ENCODE measurements at places on chromosomes 2 and 18. TPM values are rescaled to one million over a fixed set of nuclear protein-coding genes. Genes with fewer than 3 reads are reported as not detected.

Gene NLRC4
- total RNA-seq: 0.11 TPM

- H3K36me3 ChIP-seq: no peaks in the 10 kb centered on the region
- DNase-seq: no peak
- H3K4me1 ChIP-seq: no peaks in the 10 kb centered on the region
- no peaks in the 10 kb centered on the region for H3K27me3 ChIP-seq
- H3K4me3 ChIP-seq: no peak overlapping the region
- H3K27ac ChIP-seq: no peak overlapping the region
Observed at GRCh38 chr18:60196836-60197606, 175.6 kb downstream of the MC4R start.

DNA sequence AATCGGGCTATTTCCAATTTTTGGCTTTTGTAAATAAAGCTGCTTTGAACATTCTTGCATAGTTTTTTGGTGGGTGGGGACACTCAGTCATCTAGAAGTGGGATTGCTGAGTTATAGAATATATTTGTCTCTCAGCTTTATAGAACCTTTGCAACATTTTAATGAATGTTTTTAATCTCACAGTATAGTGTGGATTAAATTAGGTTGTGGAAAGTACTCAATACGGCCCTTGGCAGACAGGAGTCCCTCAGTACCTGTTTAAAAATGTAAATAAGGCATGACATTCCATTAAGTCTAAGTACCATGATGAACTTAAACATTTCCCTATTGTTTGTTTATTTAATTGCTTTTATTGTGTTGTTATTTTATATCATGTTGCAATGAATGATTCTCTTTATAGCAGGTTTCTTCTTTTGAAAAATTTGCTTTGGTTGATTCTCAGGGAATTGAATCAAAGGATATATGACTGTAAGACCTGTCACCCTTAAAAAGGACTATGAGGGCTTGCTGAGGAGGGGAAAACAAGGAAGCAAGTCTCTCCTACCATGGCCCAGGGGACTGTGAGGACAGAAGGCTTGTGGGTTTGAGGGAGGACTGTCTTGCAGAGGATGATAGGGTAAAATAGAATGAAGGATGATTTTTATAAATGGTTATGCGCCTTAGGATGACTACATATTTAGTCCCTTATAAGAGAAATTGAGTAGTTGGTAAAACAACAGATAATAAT is 165.1 kb downstream of the RPIA start:
- H3K4me1 ChIP-seq: no peaks in the 10 kb centered on the region
- H3K27me3 ChIP-seq: no peaks in the 10 kb centered on the region
- no peaks in the 10 kb centered on the region for H3K36me3 ChIP-seq
- no peak overlapping the region for H3K4me3 ChIP-seq

Gene FHOD3
- not detected for total RNA-seq

DNA sequence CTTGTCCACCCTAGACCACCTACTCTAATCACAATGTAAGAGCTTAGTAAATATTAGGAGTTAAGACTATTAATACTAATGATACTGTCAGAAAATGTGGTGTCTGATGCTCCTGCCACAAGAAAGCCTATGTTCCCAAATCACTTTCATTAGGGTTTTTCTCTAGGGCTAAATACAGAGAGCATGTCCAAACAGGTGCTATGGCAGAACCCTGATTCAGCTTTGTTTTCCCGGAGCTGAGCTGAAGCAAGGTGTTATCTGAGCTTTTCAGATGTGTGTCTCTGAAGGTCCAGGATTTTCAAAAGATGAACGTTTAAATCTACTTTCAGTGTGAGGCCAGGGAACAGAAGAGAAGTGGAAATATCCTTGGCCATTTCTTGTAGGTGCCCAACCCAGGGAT is 40.6 kb downstream of the CPO start:
- H3K4me3 ChIP-seq: no peak overlapping the region
- H3K4me1 ChIP-seq: no peaks in the 10 kb centered on the region

Gene IAH1
- total RNA-seq: 58.1 TPM

DNA sequence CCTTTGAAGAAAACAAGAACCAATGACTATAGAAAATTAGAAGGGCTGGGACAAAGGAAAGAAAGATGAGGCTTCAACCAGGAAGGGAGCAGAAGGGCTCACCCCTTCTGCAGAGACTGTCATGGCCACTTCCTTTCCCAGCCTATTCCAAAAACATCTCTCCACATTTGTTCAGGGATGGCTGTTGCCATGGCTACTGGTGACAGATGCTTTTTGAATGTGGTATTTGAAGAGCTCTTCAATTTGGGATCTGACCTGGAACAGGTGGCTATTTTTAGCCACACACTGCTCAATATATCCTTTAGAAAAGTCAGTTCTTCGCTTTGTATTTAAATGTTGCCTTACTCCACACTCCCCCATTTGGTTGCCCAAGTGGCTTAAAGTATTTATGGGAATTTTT is 64.1 kb upstream of the LCLAT1 start:
- no peaks in the 10 kb centered on the region for H3K27me3 ChIP-seq
- H3K4me1 ChIP-seq: no peaks in the 10 kb centered on the region
- no peak for DNase-seq
- H3K27ac ChIP-seq: no peak overlapping the region
- H3K36me3 ChIP-seq: no peaks in the 10 kb centered on the region

- H3K4me1 ChIP-seq: no peaks in the 10 kb centered on the region
- H3K27me3 ChIP-seq: no peaks in the 10 kb centered on the region
- no peaks in the 10 kb centered on the region for H3K36me3 ChIP-seq
Observed at GRCh38 chr2:86398500-86399474, 42.4 kb upstream of the KDM3A start.

Gene TUBB8B
- not detected for total RNA-seq

DNA sequence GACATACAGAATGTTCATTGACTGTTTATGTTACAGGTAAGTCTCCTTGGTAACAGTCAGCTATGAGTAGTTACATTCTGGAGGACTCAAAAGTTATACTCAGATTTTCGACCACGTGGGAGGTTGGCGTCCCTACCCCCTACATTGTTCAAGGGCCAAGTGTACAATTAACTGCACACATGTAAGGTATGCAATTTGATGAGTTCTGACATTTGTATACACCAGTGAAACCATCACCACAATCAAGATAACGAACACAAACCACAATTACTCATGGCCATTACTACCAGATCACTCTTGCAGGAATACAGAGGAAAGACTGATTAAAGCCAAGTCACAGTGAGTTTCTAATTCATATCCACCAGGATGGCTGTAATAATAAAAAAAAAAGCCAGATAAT is 39.6 kb upstream of the LDLRAD4 start:
- H3K4me3 ChIP-seq: no peak overlapping the region
- DNase-seq: no peak
- H3K27me3 ChIP-seq: no peaks in the 10 kb centered on the region

DNA sequence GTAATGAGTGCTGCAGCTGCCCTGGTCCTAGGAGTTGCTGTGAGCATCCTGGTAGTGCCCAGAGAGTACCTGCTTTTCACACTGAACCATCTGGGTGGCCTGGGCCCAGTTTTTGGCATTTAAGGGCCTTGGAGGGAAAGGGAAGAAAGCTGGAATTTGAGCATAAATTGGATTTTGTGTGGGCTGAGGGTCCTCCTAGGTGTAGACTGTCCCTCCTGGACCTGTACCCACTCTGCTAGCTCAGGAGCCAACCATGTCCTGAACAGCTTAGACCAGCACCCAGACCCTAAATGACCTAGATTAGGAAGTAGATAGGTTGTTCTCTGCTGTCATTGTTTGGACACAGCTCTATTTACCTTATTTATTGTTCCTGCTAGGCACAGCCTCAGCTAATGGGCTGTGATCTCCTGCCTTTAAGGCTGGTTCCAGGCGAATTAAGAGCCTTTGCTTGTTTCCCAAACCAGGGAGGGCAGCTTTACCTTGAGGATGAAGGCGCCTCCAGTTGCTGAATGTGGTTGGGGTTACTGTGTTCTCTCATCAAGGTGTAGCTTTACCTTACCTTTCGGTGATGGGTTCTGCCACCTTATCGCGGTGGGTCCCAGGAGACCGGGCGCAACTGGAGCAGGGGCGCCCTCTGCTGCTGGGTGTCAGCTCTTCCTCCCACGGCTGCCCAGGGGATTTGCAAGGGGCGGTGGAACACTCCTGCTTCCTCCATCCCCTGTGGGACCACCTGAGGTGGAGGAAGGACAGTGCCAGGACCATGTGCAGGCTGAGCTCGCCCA is 34.4 kb downstream of the ITGA6 start:
- peak overlapping the region; percentile 50 for H3K27ac ChIP-seq
- no peaks in the 10 kb centered on the region for H3K36me3 ChIP-seq
- peak; percentile 73 for DNase-seq

DNA sequence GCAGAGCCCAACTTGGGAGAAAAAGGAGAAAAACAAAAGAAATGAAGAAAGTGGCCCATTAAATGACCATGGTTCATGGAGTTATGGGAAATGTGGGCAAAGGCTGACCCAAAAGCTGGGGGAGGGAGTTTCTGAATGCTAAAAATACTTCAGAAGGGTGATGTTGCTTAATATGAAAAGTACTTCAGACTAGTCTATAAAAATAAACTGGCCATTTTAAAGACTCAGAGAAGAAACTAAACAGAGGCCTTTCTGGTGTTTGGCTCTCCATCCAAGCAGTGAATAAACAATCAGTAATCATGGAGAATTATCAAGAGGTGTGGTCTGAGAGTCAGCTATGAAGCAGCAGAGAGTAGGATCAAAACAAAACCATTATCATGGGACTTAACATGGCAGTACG is 160.8 kb upstream of the MAPRE2 start:
- no peaks in the 10 kb centered on the region for H3K4me1 ChIP-seq
- H3K4me3 ChIP-seq: no peak overlapping the region
- no peaks in the 10 kb centered on the region for H3K36me3 ChIP-seq
- H3K27me3 ChIP-seq: no peaks in the 10 kb centered on the region
- no peak overlapping the region for H3K27ac ChIP-seq
- DNase-seq: no peak

Gene CPS1
- total RNA-seq: 0.44 TPM

DNA sequence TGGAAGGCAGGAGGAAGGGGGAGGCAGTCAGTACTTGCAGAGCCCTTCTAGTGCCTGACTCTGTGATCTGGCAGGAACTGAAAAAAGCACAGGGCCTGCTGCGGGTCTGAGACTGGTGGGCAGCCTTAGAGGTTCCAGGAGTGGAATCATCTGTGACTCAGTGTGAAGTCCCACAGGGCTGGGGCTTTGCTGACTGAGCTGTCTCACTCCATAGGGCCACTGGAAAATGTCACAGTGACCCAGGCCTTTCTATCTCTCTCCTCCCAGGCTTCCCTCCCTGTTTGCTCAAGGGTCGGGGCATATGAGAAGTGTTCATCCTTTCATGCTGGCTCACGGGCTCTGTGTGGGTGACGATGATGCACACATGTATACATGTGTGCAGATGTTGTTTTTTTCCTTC is 47.1 kb upstream of the ZFP36L2 start:
- no peak for DNase-seq
- H3K36me3 ChIP-seq: no peaks in the 10 kb centered on the region
- no peaks in the 10 kb centered on the region for H3K4me1 ChIP-seq
- no peaks in the 10 kb centered on the region for H3K27me3 ChIP-seq
- no peak overlapping the region for H3K4me3 ChIP-seq

Gene AQP12B
- not detected for total RNA-seq

- no peaks in the 10 kb centered on the region for H3K36me3 ChIP-seq
- no peak for DNase-seq
- no peaks in the 10 kb centered on the region for H3K4me1 ChIP-seq
- no peaks in the 10 kb centered on the region for H3K27me3 ChIP-seq
- no peak overlapping the region for H3K4me3 ChIP-seq
Observed at GRCh38 chr2:121197369-121198091, 87.5 kb downstream of the TFCP2L1 start.

GRCh38 chr2:103155308-103155707 is 393.5 kb downstream of the TMEM182 start:
- H3K27ac ChIP-seq: no peak overlapping the region
- no peaks in the 10 kb centered on the region for H3K36me3 ChIP-seq
- DNase-seq: no peak
- no peaks in the 10 kb centered on the region for H3K4me1 ChIP-seq

DNA sequence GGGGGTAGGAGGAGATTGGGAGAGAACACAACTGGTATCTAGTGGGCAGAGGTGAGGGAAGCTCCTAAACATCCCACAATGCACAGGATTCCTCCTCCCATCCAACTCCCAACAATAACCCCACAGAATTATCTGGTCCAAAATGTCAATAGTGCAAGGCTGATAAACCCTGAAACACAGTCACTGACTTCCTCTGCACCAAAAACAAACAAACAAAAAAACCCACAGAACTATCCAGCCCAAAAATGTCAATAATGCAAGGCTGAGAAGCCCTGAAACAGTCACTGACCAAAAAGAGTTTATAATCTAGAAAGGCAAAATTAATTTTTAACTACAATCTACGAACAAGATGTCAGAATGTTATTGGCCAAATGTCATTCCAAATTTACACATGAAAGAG is 9.8 kb downstream of the TMX3 start:
- no peak for DNase-seq
- no peak overlapping the region for H3K27ac ChIP-seq
- H3K4me1 ChIP-seq: peaks cover 9% of the 10 kb centered on the region

DNA sequence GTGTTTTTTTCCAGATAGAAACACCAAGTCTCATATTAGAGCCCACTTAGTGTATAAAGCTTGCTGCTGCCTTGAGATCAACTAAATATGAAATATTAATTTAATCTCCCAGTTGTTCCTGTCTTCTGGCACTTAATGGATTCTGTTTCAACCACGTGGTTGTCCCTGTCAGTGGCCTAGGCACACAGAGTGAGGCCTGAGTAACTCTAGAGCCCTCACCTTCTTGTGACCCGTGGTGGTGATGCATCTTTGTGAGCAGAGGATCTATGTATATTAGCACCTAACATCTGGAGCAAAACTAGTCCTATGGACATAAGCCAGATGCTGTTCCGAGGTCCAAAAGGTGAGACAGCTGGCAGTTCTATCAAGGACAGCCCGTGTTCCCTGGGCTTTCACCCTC is 74.8 kb downstream of the FEZ2 start:
- no peaks in the 10 kb centered on the region for H3K4me1 ChIP-seq
- H3K36me3 ChIP-seq: peaks cover 3% of the 10 kb centered on the region
- no peak for DNase-seq
- H3K27me3 ChIP-seq: no peaks in the 10 kb centered on the region
- no peak overlapping the region for H3K4me3 ChIP-seq

- H3K4me1 ChIP-seq: no peaks in the 10 kb centered on the region
- DNase-seq: no peak
- no peak overlapping the region for H3K27ac ChIP-seq
- no peaks in the 10 kb centered on the region for H3K36me3 ChIP-seq
Observed at GRCh38 chr2:159185401-159186130, 100.9 kb downstream of the WDSUB1 start.

All from CD4-positive, alpha-beta memory T cell (primary cell).